ENCODE measurements at places on chromosomes 2 and 18.

DNA sequence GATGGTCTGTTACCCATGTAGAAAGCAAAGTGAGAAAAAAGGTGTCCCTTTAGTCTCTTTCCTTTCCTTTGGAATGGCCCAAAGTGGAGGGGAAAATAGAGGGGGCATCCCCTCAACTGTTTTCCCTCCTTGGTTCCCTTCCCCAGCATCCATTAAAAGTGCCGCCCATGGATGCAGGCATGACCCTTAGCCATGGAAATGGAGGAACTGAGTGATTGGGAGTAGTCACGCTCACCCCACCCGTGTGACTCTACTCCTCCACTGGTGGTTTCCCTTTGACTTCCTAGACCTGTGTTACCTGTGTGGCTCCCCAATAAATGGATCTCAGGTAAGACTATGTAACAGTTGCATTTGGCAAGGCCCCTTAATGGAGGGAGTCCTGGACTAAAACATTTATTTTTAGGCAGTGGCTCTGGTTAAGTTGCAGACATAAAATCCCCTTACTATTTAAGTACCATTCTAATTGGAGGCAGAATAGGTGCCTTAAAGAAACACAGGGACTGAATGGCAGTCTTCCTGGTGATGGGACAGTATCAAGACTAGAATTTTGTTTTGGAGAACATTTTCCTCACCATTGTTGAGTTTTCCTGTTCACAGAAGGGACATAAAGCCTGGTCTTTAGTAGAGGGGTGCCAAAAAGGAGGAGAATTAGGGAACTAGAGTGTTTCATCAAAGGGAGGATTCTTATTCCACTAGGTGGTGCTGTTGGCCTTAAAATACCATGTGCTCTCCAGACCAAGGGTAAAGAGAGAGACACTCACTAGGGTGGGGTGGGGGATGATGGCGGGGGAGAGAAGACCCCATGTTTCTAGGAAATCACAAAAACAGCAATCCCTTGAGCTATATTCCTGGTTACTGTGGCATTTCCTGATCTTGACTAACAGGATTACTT is 25.7 kb upstream of the PLA2R1 start:
- no peak for DNase-seq

DNA sequence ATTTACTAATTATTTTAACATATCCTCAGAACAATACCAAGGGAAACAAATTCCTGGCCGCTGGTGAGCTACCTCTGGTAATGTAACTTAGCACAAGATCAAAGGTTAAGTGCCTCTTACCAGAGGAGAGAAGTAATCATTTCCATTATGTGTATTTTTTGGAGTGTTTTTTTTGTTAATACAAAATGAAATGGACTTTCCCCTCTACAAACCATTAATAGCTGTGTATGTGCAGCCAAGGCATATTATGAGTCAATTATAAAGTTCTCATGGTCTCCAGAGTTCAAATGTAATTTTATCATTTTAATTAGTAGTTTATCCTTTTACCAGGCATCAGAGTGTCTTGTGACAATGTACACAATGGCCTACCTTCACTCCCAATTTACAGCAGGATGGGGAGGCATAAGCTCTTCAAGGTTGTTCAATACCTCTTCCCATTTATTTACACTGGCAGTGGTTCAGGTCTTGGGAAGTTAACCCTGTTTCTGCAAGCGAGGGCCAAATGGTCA is 242.2 kb downstream of the TGIF1 start:
- no peak for DNase-seq

- no peak for DNase-seq
These were observed at the start of gene CDH20 for GRCh38 chr18:61333271-61333745. Gene CDH20, plus strand, starts transcription at chr18:61333430.

- DNase-seq, result no peak
These were observed 199.4 kb downstream of the ALPK2 start for GRCh38 chr18:58429442-58429841.

- no peak for DNase-seq
These were observed 15.4 kb upstream of the DTNA start for GRCh38 chr18:34694591-34695165.

GRCh38 chr2:98393354-98393753 is 47.1 kb downstream of the CNGA3 start:
- DNase-seq, result no peak

Measured in amniotic stem cell (primary cell).